ENCODE measurements at places on chromosomes 11 and 22.

- DNase-seq, result no peak
Observed at GRCh38 chr22:48207919-48208535, 1445.6 kb downstream of the TBC1D22A start.

DNA sequence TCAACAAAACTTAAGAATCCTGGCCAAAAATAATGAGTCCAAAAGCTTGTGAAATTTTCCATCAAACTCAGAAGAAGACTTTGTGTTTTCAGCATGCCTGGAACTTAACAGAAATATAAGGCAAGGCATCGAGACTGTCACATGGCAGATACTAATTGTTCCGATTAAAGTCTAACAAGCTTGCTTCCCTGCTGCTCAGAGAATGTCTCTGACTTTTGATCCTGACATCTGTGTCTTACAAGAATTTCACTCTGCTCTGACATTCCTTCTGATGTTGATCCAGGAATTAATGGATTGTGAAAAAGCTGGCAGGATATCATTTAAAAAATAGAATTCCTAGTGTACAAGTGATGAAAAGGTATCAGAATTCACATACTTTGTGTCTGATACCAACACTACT lies 170.2 kb downstream of the DCDC1 start:
- DNase-seq, result no peak

DNA sequence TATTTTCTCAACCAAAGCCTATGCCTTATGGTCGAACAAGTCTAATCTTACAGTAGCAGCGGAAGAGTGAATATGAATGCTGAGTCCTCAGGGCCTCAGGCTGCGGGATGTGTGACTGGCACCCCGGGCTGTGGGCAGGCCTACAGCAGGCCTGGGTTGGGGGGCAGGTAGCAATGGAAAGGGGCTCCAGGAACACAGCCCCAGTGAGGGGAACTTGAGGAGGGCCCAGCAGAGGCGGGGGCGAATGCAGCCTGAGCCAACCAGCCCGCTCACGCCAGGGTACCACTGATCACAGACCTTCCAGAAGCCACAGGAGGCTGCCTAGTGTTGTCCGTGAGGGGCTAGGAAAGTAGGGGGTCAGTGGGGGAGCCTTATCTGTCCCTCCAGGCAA lies 11.3 kb upstream of the CD5 start:
- DNase-seq, result no peak

GRCh38 chr11:68146704-68147474 lies 25.7 kb upstream of the CHKA start:
- peak; percentile 22 for DNase-seq

DNA sequence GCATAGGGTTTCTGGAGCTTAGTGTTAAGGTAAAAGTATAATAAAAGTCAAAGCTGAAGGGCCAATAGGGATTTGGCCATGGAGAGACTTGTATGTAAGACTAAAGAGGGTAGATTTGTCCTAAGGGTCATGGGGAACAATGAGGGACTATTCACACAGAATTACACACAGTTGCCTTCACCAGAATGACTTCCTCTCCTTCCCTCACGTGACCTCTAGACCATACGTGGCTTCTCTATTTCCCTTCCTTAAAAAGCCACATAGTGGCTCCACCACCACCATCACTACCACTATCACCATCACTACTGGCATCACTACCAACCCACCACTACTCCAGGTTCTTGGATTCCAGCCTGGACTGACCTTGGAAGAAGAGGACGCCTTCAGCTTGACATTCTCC lies 2.8 kb downstream of the HPX start:
- DNase-seq, result no peak

DNA sequence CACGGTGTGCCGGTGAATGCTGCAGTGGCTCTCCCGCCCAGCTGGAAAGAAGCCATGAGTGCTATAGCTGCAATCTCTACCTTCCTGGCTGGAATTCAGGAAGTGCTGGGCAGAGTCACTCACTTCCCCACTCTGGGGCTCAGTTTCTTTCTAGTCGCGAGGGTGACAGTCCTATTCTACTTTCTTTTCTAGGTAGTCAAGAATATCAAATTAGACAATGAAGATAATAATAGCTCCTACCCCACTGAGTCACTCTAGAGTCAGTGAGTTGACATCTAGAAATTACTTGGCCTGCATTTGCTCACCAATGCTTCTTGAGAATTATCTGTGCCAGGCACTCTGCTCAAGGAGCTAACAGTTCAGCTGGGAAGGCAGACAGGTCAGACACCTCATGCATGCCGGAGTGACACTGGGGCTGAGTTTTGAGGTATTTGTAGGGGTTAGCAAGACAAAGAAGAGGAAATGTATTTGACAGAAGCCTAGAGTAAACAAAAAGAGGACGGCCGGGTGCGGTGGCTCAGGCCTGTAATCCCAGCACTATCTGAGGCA lies 3.2 kb downstream of the CENPM start:
- DNase-seq, result no peak
